Brain pericyte (primary cell): ENCODE measurements at places on chromosomes 12 and 14.

DNA sequence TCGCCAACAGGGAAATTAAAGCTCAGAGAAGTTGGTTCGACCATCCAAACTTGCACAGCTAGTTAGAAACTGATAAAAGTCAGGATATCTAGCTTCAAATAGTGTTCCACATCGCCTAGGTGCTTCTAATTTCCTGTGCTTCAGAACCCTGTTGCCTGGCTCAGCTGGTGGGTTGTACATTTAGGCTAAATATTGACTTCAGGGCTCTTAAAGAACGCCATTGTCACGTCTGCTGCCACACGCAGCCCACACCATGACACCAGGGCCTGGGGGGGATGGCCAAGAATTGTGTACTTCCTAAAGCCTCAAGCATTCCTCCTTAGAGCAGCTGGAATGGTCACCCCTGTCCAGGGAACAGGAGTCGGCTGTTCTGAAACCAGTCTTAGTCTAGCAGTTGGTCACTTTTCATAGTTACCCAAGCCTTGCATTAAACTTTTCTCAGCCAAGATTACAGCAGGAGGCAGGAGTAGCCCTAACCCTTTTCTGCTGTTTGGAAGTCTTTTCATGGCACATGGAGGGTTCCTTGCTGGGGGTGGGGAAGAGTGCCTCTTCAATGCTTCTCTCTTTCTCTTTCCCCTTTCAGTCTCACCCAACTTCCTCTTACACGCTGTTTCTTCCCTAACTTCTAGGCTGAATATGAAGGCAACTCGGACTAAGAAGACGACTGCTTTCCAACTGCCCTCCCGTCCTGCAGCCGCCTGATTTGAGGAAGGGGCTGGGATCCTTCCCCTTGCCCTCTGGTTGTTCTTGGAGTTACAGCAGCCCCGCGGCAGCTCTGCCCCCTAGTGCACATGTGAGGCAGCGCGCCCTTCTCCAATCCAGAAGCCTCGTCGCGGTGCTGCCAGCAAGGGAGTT, 17.1 kb downstream of the FOS start:
- DNase-seq: no peak

DNA sequence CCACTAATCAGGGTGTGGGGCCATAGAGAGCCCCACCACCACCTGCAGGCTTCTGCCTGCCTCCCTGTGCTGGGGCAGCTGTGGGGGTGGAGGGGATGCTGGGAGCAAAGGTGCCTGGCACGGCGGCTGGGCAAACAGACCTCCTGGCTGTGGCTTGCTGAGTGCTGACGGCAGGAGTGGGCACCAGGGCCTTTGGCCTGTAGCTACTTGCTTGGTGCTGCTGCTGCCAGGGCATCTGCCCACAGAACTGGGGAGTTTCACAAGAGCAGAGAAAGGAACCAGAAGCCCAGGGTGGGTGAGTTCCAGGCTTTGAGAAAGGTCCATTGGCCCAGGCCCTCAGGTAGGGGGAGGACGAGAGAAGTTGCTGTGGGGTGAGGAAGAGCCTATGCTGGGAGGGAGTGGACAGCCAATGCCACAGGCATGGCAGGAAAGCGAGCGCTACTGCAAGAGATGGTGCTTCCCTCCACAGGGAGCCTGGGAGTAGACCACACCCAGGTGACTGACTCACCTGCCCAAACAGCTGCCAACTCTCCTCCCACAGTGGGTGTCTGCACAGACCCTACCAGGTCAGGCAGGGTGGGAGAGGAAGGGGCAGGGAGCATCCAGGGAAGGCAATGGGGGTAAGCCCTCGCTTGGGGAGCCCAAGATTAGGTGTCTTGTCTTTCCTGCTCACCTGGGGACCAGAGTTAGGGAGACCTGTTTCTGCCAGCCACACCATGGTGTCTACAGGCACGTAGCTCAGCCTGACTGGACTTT, 39.0 kb upstream of the HDAC7 start:
- DNase-seq: no peak

- DNase-seq: peak; percentile 59
Measured at GRCh38 chr12:59041241-59042121, 121.2 kb upstream of the LRIG3 start.

- DNase-seq: no peak
Measured at GRCh38 chr12:23950775-23951451, 1.4 kb upstream of the SOX5 start.
